ENCODE measurements at places on chromosomes 16 and 17.

GRCh38 chr17:45277992-45278391, 16.1 kb upstream of the SPATA32 start:
- no peak for DNase-seq

- DNase-seq, result no peak
Measured at GRCh38 chr16:28288114-28288513, 4.2 kb upstream of the SBK1 start.

DNA sequence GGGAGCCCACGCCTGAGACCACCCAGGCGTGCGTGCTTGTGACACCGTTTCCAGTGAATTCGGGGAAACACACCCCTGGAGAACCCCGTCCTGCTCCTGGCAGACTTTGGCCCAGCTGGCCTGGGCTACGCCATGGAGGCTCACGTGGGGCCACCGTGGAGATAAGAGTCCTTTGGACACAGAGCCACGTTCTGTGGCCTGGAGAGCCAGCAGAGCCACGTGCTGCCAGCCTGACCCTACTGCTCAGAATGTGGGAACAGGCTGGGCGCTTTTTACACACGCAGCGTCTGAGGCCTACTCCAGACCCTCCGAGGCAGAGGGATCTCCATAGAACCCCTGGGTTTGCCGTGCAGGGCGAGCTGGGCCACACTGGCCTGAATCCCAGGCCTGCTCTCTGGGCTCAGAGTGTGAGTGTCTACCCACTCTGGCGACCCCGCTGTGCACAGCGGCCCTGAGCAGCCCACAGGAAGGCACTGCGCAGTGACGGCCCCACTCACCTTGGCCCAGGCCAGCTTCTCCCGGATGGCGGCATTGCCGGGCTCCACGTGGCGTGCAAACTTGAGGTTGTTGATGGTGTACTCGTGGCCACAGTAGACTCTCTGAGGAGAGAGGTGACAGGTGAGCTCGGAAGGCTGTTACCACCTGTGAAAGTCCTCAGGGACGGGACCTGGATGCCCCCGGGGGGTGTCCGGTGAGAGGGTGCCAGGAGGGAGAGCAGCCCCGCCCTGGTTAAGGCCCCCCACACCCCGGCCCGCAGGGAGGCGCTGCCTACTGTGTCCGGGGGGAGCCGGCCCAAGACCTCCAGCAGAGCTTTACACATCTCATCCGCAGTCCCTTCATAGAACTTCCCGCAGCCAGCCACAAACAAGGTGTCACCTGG, 10.0 kb downstream of the HAGH start:
- no peak for DNase-seq

DNA sequence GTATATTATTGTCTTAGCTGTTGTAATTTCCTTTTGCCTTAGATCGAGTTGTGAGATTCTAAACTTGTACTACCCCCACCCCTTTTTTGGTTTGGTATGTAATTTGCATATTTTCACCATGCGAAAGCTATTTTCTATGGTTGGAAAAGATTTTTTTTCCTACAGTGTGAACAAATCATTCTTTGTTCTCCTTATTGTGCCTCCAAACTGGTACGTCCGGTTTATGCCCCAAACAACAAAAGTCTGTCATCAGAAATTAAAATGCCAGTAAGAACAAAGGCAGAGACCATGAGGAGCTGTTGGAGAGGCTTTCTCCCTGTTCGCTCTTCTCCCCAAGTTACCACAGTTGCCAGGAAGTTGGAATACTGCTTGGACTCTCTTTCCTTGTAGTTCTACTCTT, 66.1 kb downstream of the BCAS3 start:
- DNase-seq, result peak; percentile 45

DNA sequence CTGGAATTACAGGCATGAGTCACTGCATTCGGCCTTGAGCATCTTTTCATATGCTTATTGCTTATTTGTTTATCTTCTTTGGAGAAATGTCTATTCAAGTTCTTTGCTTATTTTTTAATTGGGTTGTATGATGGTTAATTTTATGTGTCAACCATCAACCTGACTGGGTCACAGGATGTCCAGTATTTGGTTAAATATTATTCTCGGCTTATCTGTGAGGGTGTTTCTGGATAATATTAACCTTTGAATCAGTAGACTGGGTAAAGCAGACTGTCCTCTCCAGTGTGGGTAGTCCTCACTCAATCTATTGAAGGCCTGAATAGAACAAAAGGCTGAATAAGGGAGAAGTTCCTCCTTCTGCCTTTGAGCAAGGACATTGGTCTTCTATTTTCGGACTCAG, 142.0 kb downstream of the SSH2 start:
- no peak for DNase-seq

- DNase-seq, result peak; percentile 11
Measured at GRCh38 chr16:65178151-65178550, 56.3 kb upstream of the CDH11 start.

GRCh38 chr16:51149251-51149661, 1.8 kb downstream of the SALL1 start:
- DNase-seq, result no peak

- DNase-seq, result no peak
Measured at GRCh38 chr17:65533056-65533745, 28.2 kb downstream of the AXIN2 start.

- DNase-seq, result no peak
Measured at GRCh38 chr16:84570739-84571403, 47.0 kb downstream of the COTL1 start.

DNA sequence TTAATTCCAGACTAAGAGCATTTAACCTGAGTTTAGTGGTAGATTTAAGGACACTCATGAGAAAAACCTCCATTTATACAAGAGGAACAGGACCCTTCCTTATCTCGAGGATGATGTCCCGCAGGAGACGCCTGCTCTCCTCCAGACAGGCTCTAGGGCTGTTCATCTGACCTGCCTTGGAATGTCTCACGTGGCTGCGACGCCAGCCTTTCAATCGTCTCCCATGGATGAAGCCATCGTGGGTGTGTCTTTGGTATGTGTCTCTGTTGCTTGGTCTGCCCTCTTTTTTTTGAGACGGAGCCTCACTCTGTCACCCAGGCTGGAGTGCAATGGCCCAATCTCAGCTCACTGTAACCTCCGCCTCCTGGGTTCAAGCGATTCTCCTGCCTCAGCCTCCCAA, 16.5 kb downstream of the CHMP6 start:
- DNase-seq, result no peak

DNA sequence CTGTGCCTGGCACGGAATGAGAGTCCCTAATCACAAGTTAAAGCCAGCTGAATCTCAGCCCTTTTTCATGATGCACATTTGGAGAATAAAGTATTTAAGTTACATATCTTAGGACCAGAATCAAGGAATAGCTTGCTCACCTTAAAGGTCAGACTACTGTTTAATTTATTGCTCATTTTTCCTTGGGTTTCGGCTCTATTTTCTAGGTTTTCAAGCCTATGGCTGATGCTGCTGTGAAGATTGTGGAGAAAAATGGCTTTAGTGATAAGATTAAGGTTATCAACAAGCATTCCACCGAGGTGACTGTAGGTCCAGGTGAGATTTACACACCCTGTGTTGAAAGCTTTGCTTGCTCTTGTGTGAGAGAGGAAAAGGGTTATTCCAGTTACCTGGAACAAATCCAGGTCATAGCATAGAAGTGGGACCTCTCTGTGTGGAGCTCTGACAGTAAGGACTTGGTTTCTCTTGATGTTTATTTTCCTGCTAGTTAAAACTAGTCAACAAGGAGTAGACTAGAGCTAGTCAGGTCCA, 18.1 kb downstream of the PRMT7 start:
- no peak for DNase-seq

- DNase-seq, result no peak
Measured at GRCh38 chr17:42438600-42439567, 15.8 kb upstream of the CAVIN1 start.

GRCh38 chr16:68800257-68800875, 43.0 kb upstream of the TANGO6 start:
- DNase-seq, result peak; percentile 44

DNA sequence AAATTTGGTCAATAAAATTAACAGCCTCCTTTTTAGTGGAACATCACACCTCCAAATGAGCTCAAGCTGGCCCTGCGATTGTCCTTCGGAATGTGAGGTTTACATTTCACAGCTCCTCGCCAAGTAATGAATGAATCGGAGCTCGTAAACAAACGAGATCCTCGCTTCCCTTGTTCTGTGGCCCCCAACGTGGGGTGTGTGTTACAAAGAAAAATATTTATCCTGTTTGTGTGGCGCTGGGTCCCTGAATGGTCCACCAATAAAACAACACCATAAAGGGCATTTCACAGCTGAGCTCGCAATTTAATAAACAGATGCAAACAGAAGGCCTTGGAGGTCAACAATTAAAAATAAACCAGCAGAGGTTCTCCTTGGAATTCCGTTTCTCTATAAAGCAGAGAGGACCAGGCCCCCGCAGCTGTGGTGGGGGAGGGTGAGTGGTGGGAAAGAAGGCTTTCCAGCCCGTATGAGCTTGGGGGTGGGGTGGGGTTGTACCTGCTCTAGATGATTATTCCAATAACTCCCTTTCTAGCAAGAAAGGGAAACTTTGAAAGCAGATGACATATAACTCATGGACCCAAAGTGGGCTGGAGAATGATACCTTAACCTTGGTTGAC, 393.9 kb upstream of the SALL1 start:
- no peak for DNase-seq

DNA sequence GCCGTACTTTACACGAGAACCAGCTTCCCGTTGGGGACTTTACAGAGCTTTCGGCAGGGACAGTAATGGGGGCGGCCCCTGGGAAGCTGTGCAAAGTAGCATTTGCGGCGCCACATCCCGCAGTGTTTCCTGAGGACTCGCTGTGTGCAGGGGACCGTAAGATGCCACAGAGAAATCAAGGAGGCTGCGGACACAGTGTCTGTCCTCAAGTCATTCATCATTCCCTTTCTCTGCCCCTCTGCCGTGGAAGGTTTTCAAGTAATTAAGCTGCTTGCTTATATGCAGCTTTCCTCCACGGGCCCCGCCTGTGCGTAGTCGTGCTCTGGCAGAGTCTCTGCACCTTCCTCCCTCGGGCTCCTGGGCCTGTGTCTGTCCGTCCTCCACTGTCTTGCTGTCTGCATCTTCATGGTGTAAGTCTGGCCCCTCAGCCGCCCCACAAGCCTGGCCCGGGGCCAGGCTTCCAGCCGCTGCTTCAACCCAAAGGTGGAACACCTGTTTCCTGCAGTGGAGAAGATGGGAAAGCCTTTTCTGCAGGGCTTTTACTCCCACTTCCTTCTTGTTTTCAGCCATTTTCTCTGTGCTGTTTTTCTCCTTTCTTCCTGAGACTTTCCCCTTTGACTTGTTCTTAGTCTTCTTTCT, 216.9 kb upstream of the CHMP6 start:
- DNase-seq, result no peak

DNA sequence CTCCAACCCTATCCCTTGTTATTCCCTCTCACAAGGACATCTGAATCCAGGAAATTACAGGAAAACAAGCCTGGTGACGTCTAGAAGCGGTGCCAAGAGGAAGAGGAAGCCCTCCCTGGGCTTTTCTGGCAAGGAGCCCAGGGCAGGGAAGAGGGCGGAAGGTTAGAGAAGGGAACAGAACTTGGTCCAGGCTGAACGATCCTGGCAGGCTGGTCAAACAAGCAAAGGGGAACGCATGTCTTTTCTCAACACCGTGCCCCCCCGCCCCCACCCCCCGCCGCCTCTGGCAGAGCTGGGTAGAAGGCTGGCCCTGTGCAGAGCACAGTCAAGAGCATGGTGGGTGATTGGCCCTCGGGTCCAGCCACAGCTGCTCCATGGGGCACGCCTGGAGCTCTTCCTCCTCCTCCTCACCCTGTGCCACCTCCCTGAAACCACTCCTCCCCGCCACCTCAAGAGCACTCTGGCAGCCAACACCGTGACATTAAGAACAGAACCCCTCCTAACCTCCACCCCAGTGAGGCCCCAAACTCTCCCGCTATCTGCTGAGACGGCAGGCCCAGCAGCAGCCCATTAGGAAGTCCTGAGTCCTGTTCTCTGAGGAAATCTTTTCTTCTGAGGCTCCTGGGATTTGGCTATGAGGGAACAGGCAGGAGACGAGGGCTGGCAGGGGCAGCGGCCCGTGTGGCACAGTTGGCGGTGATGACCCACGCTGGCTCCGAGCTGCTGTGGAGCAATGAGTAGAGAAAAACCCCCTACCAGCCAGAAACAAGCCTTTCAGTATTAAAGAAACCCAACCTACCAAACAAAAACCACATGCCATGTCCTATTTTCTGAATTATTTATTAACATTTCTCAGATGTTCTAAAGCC, 7.3 kb downstream of the C16orf86 start:
- DNase-seq, result no peak

DNA sequence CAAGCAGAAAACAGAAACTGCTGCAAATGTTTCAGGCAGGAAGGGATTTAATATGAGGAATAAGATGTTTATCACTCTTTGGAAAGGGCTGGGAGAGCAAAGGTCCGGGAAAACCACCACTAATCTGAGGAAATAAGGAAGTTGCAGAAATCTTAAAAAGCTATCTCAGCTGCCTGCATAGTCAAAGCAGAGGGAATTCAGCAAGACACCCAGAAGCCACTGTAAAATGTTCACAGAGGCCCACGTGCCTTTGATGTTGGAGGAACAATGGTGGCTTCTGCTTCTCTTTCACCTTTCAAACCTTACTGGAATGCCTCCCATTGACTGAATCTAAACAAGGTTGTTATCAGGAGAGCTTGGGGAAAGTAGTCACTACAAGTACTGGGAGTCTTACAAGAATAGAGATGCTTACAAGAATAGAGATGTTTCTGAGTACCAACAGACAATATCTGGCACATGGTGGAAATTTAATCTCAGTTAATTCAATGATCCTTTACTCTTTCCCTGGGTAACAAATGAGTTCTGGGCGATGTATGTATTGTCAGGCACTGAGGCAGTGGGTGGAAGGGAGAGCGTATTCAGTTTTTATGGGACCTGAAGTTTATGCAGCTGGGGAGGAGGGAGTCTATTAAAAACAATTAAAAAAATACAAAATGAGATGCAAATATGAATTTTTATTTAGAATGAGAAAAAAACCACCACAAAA, 56.1 kb upstream of the MED13 start:
- no peak for DNase-seq

DNA sequence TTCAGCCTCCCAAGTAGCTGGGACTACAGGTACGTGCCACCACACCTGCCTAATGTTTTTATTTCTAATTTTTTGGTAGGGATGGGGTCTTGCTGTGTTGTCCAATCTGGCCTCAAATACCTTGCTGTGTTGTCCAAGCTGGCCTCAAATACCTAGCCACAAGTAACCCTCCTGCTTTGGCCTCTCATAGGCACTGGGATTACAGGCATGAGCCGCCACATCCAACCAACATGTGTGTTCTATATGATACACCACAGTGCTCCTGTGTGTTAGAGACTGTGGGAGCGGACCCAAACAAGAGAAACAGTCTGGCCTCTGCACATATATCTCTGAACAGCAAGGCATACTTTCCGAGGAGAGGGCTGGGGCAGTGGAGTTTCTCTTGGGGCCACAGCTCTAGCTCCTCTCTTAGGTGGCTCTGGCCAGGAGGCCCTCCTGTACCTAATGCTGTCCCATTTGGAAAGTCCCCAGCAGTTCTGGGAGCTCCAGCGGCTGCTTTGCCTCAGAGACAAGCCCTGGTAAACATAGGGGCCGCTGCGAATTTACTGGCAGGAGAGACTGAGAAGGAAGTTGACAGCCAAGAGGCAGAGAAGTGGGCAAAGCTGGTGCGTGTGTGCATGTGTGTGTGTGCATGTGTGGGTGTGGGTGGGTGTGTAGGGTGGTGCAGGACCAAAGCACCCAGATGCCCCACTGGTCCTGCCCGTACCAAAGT, 95.0 kb downstream of the RAB11FIP4 start:
- no peak for DNase-seq
